NAMALWA (cell line): ENCODE measurements at places on chromosomes 2 and 18.

DNA sequence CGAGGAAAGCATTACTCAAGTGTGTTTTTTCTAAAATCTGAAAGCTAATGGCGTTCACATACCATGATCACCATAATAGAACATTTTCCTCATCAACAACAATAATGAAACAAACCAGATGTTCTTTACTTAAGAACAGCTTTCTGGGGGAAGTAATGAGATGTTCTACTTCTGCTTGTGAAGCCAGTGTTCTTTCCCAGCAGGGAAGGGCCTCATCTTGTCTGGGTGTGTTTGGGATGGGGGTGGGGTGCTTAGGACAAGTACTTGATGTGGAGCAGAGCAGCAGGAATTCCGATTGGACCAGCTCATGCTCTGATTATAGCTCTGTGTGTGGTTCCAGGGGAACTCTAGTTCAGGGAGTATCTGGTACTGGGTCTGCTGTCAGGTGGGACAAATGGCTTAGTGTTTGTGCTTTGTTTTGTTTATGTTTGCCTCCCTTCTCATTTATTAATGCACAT is 163.0 kb upstream of the NOSTRIN start:
- no peak for DNase-seq

- DNase-seq: no peak
These were observed 227.3 kb upstream of the TANK start for GRCh38 chr2:160932960-160933359.

DNA sequence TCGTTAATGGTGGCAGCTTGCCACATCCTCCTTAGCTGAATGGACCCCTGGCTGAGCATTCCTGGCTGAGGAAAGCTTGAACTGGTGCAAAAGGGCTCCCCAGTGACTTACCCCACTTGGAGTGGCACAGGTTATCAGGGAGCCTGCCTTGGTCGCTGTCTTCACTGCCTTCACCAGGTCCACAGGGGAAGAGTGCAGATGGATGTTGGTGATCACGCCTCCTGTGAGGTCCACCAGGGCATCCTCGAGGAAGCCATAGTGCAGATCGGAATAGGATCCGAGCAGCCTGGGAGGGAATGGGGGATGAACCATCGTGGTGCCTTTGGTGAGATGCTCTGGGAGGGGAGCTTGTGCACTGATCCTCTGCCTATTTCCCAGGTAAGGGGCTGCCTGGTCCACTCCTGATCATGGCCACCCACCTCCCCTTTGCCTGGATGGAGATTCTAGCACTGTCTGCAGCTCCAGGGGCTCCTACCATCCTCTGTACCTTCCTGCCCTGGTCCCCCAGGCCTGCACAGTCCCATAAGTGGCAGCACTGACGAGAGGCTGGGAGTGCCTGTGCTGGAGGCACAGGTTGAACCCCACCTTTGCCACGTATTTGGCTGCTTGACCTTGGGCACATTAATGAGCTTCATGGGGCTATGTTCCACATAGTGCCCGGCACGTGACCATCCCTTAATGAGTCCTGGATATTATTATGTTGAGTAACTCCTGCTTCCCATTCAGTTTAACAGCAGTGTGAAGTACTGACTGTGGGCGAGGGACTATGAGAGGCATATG is 43.0 kb downstream of the CAPN13 start:
- DNase-seq: no peak

DNA sequence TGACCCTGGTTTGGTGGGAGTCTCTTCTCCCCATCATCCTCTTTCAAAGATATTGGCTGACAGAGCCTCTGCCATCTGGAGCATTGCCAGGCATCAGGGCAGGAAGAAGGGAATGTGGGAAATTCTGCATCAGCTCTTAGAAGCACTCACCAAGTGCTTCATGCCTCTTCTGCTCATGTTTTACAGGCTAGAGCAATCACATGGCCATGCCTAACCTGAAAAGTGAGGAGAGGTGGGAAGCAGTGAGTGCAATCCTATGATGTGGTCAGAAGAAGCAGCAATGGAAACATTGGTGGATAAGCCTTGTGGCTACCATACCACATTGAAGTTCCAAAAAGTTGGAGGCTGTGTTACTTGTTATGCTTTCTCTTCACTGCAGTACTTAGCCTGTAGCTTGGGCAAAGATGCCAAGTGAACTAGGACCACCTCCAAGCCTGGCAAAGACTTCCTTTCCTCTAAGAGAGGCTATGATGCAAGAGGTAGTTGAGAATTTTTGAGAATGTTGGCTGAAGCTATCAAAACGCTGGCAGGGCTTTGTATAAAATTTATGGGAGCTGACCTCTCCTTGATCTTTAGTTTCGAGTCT is 64.1 kb downstream of the BCL2L11 start:
- no peak for DNase-seq

- no peak for DNase-seq
These were observed 90.5 kb upstream of the TACR1 start for GRCh38 chr2:75289771-75290170.

DNA sequence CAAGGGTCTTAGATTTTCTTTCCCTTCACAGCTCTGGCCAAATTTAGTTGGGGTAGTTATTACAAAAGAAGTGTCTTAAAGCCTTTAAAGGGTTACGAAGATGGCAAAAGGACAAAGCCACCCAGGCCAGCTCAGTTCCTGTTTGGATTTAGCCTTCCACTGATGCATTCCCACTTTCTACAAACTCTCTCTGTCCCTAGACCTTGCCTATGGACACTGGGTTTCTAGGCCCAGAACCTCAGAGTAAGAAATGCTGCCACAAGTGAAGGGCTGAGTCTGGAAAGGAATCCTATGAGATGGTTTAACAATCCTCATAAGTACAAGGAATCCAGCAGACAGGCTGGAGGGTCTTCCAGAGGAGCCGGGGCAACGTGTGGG is 13.4 kb downstream of the NFE2L2 start:
- no peak for DNase-seq

DNA sequence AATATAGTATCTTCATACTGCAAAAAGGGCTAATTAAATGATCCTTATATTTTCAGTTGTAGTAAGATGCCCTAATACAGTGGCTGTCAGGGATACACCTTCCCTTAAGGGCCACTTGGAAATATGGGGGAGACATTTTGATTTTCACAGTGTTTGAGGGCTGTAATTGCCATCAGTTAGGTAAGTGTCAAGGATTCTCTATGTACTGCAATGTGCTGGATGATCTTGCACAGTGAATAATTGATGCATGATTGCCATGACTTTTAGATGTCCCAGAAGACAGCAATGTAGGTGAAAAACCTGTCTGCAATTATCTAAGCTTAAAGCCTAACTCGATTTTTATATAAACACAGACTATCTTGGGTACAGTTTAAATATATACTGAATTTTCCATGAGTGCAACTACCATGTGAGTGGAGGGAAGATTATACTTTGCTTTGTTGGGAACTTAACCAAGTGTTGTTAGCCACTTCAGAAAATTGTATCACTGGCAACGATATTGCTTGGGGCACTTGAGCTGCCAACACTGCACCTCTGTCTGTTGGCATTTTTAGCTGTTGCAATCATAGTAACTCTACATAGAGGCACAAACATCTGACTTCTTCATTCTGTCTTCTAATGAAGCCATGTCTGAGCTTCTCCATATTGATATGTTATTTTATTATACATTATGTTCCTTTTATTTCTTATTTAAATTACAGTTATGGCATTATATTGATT is 45.2 kb downstream of the MAIP1 start:
- DNase-seq: no peak

DNA sequence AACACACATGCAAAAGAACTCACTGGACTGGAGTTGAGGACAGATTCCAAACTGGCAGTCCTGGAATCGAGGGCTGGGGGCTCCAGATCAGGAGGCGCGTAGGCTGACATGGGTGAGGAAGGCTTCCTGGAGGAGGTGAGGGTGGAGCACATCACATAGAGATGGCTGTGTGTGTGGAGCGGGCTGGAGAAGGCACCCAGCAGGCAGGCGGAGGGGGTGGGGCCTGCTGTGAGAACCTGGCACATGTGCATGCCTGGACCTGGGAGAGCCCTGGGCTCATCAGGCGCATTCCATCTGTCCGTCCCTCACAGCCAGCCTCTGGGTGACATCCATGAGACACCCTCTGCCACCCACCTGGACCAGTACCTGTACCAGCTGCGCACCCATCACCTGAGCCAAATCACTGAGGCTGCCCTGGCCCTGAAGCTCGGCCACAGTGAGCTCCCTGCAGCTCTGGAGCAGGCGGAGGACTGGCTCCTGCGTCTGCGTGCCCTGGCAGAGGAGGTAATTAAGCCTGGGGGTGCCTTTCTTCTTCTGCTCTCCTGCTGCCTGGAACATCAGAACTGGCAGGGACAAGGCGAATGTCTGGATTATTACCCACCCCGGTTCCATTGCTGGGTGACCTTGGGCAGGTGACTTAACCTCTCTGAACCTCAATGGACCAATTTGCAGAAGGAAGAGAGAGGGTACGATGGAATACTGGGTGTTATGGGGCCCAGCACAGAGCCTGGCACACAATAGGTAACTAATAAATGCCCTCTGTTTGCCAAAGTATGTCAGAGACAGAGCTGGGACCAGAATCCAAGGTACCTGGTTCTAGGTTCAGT is 108.3 kb downstream of the DYSF start:
- DNase-seq: no peak

DNA sequence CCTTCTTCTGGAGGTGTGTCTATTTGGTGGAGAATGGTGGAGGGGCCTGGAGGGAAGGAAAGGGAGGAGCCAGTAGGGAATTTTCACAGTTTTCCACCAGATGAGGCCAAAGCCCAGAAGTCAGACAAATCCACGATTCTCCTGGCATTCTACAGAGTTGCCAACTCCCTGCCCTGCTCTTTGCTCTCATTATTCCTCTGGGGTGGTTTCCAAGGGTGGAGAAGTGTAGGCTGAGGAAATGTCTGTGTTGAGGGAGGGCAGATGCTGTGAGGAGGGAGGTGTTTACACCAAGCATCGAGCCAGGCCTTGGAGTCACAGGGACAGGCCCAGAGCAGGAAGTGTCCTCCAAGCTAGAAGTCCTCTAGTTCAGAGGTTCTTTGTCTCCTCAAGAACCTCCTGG is 124.1 kb upstream of the LGALSL start:
- DNase-seq: no peak

GRCh38 chr2:169038338-169038757 is 7.2 kb upstream of the ABCB11 start:
- no peak for DNase-seq
